ENCODE measurements at places on chromosomes 16 and 17. TPM values are rescaled to one million over a fixed set of nuclear protein-coding genes. Genes with fewer than 3 reads are reported as not detected.

GRCh38 chr17:30366536-30366935 is 12.2 kb upstream of the CPD start:
- H3K4me3 ChIP-seq, result no peak overlapping the region
- H3K27ac ChIP-seq, result no peak overlapping the region
- H3K36me3 ChIP-seq, result no peaks in the 10 kb centered on the region
- no peaks in the 10 kb centered on the region for H3K27me3 ChIP-seq
- no peak for DNase-seq

GRCh38 chr17:49363251-49363650 is 1.2 kb upstream of the ZNF652 start:
- H3K4me3 ChIP-seq, result no peak overlapping the region
- peaks cover 22% of the 10 kb centered on the region for H3K4me1 ChIP-seq
- H3K27me3 ChIP-seq, result no peaks in the 10 kb centered on the region
- DNase-seq, result no peak
- no peaks in the 10 kb centered on the region for H3K36me3 ChIP-seq

Gene PIPOX
- 1.3 TPM for total RNA-seq

Gene ACE
- 0.28 TPM for total RNA-seq

Gene GALR2
- total RNA-seq, result 0.09 TPM

All from thymus (tissue), 14 donors.